MG63 (cell line): ENCODE measurements at places on chromosomes 16 and 17. TPM values are rescaled to one million over a fixed set of nuclear protein-coding genes. Genes with fewer than 3 reads are reported as not detected.

MYH11 gene
- total RNA-seq, result 0.03 TPM in 1 of 2 replicates, not detected in the other

STH gene
- not detected in 2 replicates for total RNA-seq

OR3A3 gene
- not detected in 2 replicates for total RNA-seq

UTS2R gene
- total RNA-seq, result not detected in 2 replicates

OTOP2 gene
- not detected in 2 replicates for total RNA-seq
